Nucleus accumbens (tissue), 56 donors: ENCODE measurements at places on chromosomes 16 and 17.

- DNase-seq, result no peak
These were observed 38.0 kb downstream of the AXIN2 start for GRCh38 chr17:65523411-65523810.

GRCh38 chr17:58970609-58971450 lies 135.8 kb downstream of the TRIM37 start:
- no peak for DNase-seq

DNA sequence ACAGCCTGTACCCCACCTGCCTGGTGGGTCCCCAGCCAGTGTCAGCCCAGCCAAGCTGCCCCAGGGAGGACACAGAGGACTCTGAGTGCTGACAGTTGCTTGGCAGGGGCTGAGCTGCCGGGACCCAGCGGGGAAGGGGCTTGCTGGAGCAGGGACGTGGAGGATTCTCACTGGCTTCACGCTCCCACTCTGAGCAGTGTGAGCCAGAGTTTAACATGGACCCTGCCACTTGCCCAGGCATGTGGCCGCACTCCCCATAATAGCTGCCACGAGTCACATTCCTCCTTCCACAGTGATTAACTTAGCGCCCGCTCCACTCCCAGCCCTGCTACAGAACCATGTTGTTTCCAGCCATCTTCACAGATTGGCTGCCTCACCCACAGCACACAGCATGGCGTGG lies 31.2 kb downstream of the SREBF1 start:
- DNase-seq, result no peak

- no peak for DNase-seq
These were observed 7.6 kb downstream of the ADCY7 start for GRCh38 chr16:50273888-50274325.

DNA sequence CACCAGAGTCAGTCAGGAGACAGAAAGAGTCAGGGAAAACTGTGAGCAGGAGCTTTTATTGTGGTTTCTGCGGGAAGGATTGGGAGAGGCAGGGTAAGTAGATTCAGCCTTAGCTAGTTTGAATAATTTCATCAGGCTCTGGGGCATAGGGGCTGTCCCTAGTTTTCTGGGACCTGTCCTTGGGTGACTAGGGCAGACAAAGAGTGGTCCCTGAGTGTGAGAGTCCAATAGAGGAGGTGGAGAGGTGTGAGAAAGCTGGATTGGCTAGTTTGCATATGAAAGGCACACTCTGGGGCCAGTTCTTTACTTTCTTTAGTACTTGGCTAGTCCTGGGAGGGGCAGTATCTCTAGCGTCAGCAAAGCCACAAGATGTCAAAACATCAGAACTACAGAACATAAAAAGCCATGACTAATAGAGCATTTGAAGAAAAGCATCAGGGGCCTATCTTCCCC lies 255.6 kb downstream of the HS3ST3A1 start:
- DNase-seq, result no peak
